ENCODE measurements at places on chromosomes 11 and 22.

DNA sequence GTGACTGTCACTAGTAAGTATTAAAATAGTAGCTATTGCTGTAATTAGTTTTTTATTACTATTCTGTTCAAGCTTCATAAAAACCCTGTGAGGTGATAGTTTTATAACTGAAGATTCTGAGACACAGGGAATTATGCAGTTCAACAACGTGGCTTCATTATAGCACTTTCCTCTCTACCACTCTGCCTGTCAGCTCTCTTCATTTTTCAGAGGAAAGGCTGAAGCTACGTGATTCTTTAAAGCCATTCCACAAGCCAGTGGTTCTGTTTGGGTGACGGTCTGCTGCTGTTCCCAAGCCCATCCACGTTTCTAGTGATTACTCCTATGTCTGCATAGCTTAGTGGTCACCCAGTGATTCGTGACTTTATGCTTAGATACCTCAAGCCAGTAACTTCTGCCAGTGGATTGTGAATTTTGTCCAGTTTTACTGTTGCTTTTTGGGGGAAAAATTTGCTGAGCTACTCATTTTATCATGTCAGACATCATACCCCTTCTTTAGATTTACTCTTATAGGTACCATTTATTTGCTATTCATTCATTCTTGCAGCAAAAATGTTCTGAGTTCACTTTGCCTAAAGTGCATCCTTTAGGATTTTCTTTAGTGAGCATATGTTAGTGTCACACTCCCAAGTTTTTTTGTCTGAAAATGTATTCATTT, 59.8 kb downstream of the UVRAG start:
- no peak for DNase-seq

DNA sequence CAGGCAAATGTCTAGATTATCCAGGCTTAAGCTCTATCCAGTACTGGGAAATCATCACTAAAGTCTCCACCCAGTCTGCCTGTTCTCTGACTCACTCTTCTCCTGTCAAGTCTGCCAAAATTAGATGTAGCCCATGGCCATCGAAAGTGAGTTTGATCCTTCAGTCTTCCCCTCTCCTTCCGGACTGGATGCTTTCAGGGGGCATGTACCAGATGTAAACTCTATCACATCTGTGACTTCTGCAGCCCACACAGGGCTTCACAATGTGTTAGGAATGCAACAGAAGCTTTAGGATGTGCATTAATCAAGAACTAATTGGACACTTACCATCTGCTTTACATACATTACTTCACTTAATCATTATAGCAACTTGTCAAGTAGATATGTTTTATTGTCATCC, 12.3 kb downstream of the ME3 start:
- DNase-seq: no peak

- DNase-seq: no peak
Observed at GRCh38 chr11:109731451-109731850, 309.5 kb downstream of the C11orf87 start.

DNA sequence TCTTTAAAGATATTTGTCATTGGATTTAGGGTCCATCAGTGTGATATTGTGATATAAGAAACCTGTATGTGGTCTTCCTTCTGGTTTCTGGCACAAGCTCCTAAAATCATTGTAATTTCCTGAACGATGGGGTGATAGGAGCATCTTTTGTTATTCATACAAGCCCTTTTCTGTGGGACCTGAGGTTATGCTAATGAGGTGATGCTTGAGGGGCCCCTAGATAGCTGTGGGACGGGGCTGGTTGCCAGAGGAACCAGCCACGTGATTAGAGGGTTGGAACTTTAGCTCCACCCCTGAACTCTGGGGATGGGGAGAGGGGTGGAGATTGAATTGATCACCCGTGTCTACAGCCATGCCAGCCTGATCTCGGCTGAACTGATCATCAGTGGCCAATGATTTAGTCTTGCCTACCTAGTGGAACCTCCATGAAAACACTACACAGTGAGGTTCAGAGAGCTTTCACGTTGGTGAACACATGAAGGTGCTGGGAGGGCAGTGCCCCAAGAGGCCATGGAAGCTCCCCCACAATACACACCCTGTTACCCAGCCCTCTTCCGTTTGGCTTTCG, 62.8 kb downstream of the BCR start:
- DNase-seq: peak; percentile 60

GRCh38 chr11:45839204-45839603, 8.1 kb upstream of the CRY2 start:
- no peak for DNase-seq

DNA sequence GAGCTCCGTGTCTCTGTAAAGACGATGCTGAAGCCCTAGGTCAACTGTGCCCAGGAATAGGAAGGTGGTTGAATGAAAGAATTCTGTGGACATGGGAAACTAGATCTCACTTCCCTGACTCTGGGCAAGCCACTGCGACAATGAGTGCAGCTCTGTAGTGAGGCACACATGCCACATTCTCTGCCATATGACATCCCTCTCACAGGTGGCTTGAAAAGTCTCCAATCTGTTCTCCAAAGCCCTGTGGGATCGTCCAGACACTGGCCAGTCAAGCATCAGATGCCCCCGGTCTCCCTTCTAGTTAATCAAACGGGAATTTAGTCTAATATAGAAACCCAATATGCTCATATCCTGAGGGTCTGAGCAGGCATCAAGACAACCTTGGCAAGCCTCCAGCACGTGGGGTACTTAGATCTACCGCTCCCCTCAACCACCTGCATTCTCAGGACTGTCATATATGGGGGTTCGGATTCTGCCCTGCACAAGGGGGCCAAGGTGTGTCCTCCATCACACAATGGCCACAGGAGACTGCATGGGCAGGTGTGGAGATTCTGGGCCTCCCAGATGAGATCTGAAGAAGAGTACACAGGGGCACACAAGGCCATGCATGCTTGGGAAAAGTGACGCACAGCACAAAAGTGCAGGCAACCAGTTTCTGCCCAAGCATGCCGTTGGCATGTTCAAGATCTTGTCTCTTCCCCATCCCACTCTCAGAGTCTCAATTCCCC, 11.9 kb downstream of the DKK3 start:
- DNase-seq: no peak

DNA sequence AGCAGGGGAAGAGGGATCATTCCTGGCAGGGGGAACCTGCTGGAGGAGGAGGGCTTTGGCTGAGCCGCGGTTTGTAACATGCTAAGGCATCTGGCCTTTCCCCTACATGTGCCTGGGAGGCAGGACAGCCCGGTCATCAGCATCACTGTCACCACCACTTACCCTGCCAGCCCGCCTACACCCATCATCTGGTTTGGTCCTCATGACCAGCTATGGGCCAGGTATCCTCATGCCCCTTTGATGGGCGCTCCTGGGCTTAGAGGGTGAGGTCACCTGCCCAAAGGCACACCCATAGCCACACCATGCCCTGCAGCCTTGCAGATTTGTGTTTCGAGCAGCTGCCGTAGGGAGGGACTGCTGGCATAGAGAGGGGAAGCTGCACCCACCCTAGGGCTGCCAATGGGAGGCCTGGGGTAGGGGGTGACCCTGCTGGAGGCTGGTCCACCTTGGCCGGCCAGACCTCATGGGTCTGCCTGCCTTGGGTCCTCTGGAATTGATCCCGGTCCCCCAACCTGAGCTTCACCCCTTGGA, 2.6 kb downstream of the MRGPRF start:
- DNase-seq: no peak

- DNase-seq: peak; percentile 76
Observed at GRCh38 chr11:46247659-46248058, 29.8 kb upstream of the CREB3L1 start.

GRCh38 chr11:67303835-67304411, 593 bp downstream of the SSH3 start:
- no peak for DNase-seq

DNA sequence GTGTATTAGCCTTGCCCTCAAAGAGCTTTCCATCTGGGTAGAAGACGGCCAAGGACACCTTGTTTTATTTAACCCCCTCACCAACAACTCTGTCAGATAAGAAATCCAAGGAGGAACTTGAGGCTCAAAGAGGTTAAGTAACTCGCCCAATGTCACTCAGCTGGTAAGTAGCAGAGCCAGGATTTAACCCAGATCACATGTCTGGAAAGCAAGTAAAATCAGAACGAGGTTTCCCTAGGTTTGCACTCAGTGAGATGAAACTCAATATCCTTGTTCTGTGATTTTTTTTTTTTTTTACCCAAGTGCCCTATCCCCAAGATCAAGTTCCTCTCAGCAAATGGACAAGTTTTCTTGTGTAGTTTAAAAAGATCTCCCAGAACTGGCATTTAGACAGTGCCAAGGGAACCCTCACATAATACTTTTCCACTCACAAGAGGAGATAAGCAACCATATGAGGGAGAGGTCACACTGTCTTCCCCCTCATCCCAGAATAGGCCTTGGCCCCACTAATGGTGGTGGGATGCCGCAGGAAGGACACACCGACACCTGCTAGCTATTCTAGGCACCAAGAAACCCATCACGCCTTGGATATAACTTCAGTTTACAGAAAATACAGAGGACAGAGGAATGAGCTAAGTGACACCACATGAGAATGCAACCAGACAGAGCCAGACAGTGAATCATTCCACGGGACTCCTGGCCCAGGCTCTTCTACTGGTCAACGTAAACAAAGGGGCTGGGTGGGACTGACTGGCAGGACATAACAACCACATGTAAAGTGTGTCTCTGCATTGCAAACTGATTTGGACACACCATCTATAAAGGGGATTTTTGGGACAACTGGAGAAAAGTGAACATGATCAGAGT, 8.6 kb upstream of the ARAP1 start:
- DNase-seq: no peak

DNA sequence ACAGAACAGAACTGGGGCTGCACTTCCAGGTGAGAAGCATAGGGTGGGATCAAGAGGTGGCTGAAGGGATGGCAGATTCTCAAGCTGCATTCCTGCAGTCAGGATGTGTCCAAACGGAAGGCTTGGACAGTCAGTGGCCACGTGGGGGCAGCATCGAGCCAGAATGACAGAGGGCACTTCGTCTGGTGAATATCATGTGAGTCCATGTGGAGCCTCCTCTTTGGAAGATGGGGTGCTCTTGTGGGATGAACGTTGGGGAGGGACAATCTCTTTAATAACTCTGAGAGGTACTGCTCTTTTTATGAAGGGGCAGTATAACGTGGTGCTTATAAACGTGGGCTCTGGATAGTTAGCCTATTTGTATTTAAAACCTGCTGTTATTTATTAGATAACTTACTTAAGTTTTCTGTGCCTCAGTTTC, 154.9 kb upstream of the NAV2 start:
- peak; percentile 72 for DNase-seq

GRCh38 chr11:82724026-82724425, 9.6 kb downstream of the FAM181B start:
- DNase-seq: no peak

DNA sequence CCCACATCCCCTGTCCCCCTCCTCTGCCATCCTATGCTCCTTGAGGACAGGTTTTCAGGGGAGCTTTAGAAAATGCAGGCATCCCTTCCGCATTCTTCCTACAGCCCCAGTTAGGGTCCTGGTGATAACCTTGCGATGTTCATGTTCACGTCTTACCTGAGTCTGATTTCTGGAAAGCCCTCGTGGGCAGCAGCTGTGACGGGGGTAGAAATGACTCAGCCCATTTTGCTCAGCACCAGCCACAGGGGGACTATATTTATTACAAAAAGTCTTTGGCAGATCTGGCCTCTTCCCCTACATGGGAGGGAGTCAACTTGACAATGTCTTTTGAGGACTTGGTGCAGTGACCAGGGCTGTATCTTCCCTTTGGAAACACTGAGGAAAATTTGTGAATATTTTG, 12.3 kb downstream of the PKNOX2 start:
- DNase-seq: peak; percentile 55

- peak; percentile 46 for DNase-seq
Observed at GRCh38 chr11:101860696-101861427, 53.9 kb upstream of the CEP126 start.

DNA sequence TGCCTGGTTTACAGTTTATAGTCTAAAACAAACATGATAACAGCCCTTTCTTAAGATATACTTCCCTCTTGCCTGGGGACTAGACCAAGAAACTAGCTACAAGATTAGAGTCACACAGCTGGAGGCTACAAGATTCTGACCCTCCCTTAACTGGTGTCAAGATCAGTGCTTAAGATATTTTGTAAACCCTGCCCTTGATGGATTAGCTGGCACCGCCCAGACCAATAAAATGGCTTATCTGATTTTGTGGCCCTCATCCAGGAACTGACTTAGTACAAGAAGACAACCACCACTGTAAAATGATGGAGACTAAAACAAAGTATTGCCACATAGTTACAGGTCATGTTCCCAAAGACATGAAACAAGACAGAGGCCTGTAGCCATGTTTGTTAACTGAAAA, 53.4 kb downstream of the FAM181B start:
- DNase-seq: no peak

Measured in GM12865 (cell line).